Nephron progenitor cell (in vitro differentiated cells): ENCODE measurements at places on chromosomes 11 and 22.
A peak's percentile ranks its signal among the peaks of the same experiment; 100 is the strongest.

DNA sequence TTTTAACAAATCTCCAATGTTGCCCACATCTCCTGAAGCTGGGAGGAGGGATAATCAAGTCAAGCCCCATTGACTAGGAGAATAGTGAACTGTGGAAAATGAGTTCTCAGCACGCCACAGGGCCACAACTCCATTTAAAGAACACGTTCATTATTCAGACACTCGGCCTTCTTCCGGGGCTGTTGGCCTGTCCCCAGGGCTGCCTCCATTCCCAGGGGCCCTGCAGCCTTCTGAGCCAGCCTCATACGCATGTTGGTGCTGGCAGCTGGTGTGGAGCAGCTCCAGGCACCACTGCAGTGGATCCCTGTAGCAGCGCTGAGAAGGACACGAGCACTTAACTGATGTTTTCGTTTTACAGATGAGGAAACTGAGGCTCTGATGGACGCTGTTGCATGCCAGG lies 87.5 kb upstream of the RCN1 start:
- DNase-seq, result no peak

GRCh38 chr22:47329727-47330650 lies 567.5 kb downstream of the TBC1D22A start:
- no peak for DNase-seq

DNA sequence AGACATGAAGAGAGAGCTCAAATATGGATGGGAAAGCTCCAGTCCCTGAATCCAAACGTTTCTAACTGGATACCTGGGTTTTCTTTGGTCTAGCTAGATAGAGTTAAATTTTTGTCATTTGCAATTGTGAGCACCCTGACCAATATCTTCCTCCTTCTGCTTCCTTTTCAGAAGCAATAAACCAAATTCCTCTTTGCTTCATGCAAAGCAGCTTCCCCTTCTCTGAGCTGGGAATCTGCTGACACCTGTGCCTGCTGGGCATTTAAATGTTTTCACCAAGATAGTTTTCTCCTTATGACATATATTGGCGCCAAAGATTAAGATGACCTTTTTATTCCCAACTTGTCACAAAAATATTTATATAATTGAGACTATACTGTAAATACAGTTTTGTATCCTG lies 27.9 kb upstream of the PAK1 start:
- DNase-seq, result no peak

DNA sequence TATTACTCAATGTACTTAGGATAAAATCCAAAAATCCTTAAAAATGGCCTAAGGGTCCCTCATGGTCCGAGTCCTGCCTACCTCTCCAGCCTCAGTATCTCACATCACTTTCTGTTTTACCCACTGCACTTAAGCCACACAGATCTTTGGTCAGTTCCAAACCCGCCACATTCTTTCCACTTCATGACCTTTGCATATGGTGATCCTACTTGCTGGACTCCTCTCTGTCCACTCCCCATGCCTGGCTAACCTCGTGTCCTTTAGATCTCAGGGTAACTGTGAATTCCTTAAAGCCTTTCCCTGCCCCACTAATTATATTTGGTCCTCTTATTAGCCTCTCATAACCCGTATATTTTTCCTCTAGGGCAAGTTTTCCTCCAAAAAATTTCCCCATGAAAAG lies 1.2 kb downstream of the NUP160 start:
- DNase-seq, result no peak

DNA sequence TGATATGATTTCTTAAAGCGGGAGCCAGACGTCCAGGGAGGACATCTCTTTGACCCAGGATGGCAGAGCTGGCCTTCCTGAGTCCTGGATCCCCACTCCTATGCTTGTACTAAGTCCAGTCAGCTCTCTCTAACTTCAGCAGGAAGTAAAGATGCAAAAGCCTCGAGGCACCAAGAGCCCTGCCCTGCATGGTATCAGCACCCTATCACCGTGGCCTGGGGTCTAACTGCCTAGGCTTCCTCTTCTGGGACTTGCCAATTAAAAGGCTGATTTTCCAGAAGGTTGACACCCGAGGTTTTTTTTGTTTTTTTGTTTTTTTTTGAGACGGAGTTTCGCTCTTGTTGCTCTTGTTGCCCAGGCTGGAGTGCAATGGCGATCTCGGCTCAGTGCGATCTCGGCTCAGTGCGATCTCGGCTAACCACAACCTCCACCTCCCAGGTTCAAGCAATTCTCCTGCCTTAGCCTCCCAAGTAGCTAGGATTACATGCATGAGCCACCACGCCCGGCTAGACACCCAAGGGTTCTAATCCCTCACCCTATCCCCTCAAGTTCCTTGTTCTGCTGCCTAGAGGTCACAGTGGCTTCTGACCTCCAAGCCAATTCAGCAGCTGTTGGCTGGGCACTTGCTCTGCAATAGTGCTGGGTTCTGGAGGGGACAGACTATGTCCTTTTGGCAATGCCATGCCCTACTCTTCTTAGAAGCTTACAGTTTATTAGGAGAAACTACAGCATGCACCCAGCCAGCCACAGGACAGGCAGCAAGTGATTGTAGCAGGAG lies 50.6 kb upstream of the FTH1 start:
- DNase-seq, result no peak

- DNase-seq, result no peak
Observed at GRCh38 chr11:72606748-72607468, 67.3 kb downstream of the PDE2A start.

DNA sequence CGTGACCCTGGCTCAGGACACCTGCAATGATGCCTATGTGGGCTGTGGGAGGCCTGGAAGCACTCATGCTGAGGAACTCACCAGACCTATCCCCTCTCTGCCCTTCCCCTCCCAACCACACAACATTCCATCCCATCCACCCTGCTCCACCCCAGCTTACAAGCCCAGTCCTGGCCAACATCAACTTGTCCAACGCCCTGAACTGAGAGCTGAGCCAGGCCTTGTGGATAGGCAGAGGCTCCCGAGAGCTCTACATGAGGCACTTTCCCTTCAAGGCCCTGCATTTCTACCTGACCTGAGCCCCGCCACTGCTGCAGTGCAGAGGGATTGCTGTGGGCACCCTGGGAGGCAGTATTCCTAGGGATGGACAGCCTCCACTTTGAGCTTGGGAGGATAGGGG lies 112.4 kb downstream of the PDE2A start:
- no peak for DNase-seq

- no peak for DNase-seq
Observed at GRCh38 chr11:134243913-134244312, 9.2 kb downstream of the THYN1 start.

GRCh38 chr22:24157822-24158135 lies 23.5 kb upstream of the SUSD2 start:
- DNase-seq, result no peak

- DNase-seq, result no peak
Observed at GRCh38 chr22:17343766-17344165, 25.5 kb upstream of the CECR2 start.

DNA sequence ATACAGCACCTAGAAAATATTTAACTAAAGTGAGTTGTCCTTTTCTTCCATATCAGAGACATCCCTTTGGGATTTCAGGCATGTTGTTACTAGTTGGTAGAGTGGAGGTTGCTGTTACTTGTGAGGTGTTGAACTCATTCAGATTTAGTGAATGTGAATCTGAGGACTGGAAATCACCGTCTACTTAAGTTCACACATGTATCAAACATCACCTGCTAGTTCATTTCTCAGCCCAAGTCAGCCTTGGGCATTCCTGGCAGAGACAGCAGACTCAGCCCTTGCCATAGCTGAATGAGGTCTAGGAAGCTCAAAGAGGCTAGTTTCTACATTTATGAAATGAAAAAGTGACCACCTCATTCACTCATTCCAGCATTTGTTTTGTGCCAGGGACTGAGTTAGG lies 9.7 kb downstream of the KDELR3 start:
- no peak for DNase-seq

- DNase-seq, result no peak
Observed at GRCh38 chr11:2772544-2773031, 72.8 kb upstream of the KCNQ1OT1 start.

- peak; percentile 27 for DNase-seq
Observed at GRCh38 chr11:123519055-123519796, 89.2 kb downstream of the GRAMD1B start.

DNA sequence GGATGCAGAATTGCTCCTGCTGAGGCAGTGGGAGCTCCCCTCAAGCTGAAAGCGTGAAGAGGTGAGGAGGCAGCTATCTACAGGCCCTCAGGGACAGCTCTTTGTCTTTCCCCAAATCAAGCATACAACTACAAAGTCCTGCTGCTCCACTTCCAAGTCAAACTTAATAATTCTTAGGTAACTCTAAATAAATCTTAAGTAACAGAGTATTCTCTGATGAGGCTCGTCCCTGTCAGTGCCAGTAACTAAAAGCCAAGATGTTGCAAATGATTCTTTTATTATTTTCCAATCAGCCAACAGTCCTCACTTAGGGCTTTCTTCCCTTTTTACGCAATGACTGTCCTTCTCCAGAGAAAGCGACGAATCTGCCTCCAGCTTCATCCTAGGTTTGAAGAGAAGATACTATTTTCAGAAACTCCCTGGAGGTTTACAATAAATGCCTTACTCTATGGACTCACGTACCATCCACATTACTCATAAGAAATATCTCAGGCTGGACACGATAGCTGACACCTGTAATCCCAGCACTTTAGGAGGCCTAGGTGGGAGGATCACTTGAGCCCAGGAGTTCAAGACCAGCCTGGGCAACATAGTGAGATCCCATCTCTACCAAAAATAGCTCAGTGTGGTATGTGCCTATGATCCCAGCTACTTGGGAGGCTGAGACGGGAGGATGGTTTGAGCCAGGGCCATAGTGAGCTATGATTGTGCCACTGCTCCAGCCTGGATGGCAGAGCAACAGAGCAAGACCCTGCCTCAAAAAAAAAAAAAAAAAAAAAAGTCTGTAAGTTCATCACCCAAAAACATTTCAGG lies 3.1 kb upstream of the C22orf39 start:
- DNase-seq, result no peak

- DNase-seq, result no peak
Observed at GRCh38 chr11:16239141-16240105, 116.9 kb downstream of the SOX6 start.

GRCh38 chr11:117465236-117465997 lies 137.8 kb downstream of the CEP164 start:
- no peak for DNase-seq

DNA sequence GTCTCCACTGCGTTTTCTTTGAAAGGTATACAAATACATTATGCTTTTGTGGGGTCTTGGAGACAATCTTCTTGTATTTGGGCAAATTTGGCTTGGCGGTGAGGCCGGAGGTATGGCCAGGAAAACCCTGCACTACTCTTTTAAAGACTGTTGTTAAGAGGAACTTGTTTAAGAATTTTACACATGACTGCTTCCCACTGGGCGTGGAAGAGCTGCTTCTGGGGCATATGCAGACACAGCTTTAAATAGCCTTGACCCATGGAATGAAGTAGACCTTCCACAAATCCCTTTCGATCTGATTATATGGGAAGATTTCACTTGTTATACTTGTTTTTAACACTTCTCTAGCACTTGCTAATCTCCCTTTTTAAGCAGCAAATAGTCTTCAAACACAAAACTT lies 453.6 kb downstream of the MN1 start:
- no peak for DNase-seq

DNA sequence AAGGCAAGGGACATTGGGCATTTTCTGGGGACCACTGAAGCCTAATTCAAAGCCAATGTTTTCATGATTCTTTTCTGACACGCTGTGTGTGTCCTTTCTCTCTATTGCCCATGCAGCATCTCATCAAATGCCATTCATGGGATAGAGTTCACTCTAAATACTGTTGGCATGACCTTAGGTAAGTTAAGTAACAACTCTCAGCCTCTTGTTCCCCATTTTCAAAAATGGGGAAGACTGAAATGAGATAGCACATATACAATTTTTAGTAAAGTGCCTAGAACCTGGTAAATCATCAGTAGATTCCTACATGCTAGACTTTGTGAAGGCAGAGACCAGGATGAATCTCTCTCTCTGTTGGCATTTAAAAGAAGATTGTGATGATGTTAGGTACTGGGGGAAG lies 12.7 kb upstream of the OR52K2 start:
- DNase-seq, result no peak

DNA sequence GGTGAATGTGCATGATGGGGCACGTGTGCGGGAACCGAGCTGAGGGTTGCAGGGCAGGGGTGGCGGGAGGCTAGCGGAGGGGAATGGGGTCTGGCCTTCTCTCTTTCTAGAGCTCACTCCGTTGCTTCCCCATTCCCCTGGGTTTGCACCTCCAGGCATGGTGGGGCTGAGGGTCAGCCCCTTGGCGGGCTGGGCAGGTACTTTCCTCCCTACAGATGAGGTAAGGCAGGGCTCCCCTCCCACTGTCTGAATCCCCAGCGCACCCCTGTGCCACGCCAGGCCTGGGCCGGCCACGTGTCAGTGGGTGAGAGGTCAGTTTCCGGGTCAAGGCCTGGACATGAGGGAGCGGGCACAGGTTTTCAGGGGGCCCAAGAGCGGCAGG lies 8.9 kb downstream of the SUSD2 start:
- no peak for DNase-seq

GRCh38 chr11:110679323-110679975 lies 32.8 kb downstream of the ARHGAP20 start:
- no peak for DNase-seq

- DNase-seq, result no peak
Observed at GRCh38 chr22:23116506-23117263, 25.1 kb downstream of the RSPH14 start.

DNA sequence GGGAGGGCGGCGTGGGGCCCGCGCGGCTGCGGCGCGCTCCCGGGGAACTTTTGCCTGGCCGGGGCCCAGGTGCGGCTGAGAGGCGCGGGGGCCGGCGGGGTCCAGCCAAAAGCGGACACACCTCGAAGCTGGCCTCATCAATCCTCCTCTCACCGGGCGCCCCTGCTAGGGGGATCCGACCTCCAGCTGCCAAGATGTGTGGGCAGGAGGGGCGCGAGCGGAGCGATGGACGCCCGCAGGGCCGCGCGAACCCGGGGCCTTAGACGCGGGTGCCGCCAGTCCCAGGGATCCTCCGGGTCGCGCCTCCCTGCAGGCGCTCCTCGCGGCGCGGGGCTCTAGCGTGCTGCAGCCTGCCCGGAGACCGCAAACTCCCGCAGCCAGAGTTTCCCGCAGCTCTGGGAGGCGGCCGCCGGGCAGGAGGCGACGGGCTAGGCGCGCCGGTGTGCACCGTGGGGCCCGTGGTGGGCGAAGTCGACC lies 785 bp downstream of the IGSF9B start:
- peak; percentile 45 for DNase-seq

GRCh38 chr22:32308191-32308590 lies 49.5 kb upstream of the RFPL3 start:
- DNase-seq, result no peak

GRCh38 chr11:111582881-111583280 lies 19.4 kb upstream of the SIK2 start:
- no peak for DNase-seq

- peak; percentile 76 for DNase-seq
Observed at GRCh38 chr11:111422494-111423249, 43.6 kb upstream of the POU2AF1 start.

GRCh38 chr11:104404231-104405175 lies 240.6 kb upstream of the PDGFD start:
- no peak for DNase-seq

- peak; percentile 16 for DNase-seq
Observed at GRCh38 chr11:70710601-70711000, 312.3 kb downstream of the CTTN start.
